ENCODE measurements at places on chromosomes 6 and 20.

DNA sequence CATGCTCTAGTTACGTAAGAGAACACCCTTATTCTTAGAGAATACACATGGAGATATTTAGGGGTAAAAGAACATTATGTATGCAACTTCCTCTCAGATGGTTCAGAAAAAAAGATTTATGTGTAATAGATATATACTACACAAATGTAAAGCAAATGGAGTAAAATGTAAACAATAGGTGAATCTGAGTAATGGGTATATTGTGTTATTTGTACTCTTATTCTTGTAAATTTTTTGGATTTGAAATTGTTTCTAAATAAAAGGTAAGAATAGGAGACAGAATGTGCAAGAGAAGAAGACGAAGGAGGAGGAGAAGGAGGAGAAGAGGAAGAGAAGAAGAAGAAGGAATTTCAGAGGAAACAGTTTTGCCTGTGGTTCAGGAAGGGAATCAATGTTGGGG is 22.5 kb upstream of the LCA5 start:
- DNase-seq: no peak

DNA sequence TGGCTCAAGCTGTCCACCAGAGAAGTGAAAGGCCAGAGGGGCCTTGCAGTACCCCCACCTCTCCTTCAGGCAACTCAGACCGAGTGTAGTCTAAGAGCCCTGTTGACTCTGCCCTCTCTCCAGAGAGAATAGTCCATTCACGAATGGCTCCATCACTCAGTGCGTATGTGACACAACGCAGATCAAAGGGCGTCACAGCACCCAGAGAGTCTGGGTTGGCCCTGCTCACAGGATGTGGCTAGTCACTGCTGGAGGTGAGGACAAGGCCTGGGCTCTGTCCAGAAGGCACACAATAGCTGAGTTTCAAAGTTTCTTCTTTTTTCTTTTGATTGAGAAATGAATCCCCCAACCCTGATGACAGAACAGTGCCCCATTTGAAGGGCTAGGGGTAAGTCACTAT is 74.1 kb downstream of the TRMT11 start:
- no peak for DNase-seq

DNA sequence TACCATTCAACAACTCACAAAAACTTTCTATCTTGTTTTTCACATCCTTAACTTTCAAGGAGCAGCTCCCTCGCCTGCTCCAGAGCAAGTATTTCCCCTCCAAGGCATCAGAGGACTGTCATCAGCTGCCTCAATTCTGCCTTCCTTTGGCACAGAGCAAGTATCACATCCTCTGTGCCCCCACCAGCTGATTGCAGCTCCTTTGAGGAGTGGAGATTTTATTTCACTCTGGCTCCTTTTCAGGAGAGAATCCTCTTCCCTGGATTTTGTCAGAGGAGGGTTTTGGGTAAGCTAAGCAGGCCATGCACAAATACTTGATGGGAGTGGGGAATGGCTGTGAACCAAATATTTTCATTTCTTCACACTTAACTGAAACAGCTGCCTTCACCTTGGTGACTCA is 610.5 kb upstream of the FLRT3 start:
- DNase-seq: no peak

GRCh38 chr6:164469276-164469949 is 840.0 kb downstream of the C6orf118 start:
- DNase-seq: no peak

GRCh38 chr6:111711476-111711875 is 105.8 kb upstream of the TRAF3IP2 start:
- no peak for DNase-seq

GRCh38 chr20:46087161-46087560 is 2.6 kb downstream of the NCOA5 start:
- no peak for DNase-seq

- DNase-seq: no peak
Measured at GRCh38 chr20:32439132-32439829, 81.2 kb downstream of the ASXL1 start.

GRCh38 chr6:45727819-45728449 is 287.7 kb downstream of the CLIC5 start:
- DNase-seq: no peak

- no peak for DNase-seq
Measured at GRCh38 chr20:62282877-62283503, 19.8 kb upstream of the ADRM1 start.

- DNase-seq: no peak
Measured at GRCh38 chr6:159149641-159150040, 19.6 kb upstream of the FNDC1 start.

- no peak for DNase-seq
Measured at GRCh38 chr6:13807696-13808095, 6.7 kb downstream of the MCUR1 start.

DNA sequence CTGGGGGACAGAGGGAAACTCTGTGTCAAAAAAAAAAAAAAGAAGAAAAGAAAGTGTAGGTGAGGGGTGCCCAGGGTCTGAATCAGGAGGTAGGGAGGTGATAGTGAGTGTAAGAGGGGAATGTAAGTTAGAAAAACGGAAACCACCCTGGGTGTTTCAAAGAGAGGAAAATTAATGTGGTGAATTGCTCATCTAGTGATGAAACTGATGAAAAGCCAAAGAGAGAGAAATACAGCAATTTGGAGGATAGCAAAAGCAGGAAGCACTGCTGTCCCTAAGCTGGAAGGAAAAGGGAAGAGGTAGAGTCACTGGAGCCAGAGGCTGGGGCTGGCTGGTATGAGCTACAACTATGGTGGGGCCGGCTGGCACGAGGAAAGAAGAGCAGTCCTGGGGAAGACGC is 85.0 kb upstream of the CEP85L start:
- DNase-seq: no peak

- peak; percentile 38 for DNase-seq
Measured at GRCh38 chr6:12958052-12958706, 241.6 kb downstream of the PHACTR1 start.

DNA sequence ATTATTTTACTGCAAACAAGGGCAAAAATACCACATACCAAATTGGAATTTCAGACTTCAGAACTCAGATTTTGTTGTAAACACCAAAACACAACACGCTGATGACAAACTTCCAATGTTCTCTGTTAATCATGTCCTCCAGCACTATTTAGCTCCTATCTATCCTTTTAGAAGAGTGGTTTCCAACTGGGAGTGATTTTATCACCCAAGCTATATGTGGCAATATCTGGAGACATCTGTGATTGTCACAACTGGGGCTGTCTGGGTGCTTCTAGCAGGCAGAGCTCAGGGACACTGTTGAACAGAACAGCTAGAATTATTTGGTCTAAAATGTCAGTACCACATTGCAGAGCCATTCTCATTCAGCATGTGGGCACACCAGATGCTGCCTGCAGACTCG is 244.6 kb downstream of the FOXC1 start:
- no peak for DNase-seq

GRCh38 chr20:1322511-1323245 is 6.3 kb downstream of the SDCBP2 start:
- DNase-seq: no peak

DNA sequence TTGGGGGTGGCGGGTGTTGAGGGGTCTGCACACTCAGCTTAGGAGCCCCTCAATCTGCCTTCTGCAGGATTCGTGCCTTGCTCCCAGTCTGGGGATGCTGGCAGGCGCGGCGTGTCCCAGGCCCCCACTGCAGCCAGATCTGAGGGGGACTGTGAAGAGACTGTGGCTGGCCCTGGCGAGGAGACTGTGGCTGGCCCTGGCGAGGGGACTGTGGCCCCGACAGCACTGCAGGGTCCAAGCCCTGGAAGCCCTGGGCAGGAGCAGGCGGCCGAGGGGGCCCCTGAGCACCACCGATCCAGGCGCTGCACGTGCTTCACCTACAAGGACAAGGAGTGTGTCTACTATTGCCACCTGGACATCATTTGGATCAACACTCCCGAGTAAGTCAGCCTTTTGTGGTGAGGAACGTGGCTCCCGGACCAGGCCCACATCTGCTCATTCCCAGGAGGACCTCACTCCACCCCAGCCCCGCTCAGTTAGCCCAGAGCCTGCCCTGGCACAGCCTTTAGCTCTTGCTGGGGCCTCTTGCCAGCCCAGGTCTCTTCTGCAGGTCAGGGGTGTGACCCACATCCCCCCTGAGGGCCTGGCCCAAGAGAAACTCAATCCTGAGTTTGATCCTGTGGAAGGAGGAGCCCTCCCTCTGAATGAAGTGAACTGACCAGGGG is 1.1 kb downstream of the EDN3 start:
- no peak for DNase-seq

GRCh38 chr20:49501917-49502316 is 19.4 kb upstream of the KCNB1 start:
- DNase-seq: no peak

- no peak for DNase-seq
Measured at GRCh38 chr20:50873585-50873984, 57.7 kb downstream of the ADNP start.

DNA sequence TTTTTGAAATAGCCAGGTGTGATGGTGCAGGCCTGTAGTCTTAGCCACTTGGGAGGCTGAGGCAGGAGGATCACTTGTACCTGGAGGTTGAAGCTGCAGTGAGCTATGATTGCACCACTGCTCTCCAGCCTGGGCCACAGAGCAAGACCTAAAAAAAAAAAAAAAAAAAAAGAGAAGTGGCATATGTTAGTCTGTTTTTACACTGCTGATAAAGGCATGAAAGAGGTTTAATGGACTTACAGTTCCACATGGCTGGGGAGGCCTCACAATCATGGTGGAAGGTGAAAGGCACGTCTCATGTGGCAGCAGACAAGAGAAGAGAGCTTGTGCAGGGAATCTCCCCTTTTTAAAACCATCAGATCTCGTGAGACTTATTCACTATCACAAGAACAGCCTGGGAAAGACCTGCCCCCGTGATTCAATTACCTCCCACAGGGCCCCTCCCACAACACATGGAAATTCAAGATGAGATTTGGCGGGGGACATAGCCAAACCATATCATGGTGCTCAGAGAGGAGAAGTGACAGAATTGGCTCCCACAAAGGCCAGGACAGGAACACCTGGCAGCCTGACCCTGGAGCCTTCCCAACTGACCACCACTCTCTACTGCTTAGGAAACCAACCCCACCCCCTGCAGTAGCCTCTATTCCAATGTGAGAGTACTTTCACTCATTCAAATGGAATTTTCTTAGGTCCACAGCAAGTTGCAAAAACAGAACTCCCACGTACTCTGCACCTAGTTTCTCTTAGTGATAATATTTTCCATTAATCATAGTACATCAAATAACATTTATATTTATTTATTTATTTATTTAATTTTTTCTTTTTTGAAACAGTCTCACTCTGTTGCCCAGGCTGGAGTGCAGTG is 29.8 kb downstream of the ARHGAP40 start:
- DNase-seq: no peak

- DNase-seq: no peak
Measured at GRCh38 chr6:4801491-4802110, 25.4 kb downstream of the CDYL start.
